IMR-90 (cell line): ENCODE measurements at places on chromosomes 7 and 10.

DNA sequence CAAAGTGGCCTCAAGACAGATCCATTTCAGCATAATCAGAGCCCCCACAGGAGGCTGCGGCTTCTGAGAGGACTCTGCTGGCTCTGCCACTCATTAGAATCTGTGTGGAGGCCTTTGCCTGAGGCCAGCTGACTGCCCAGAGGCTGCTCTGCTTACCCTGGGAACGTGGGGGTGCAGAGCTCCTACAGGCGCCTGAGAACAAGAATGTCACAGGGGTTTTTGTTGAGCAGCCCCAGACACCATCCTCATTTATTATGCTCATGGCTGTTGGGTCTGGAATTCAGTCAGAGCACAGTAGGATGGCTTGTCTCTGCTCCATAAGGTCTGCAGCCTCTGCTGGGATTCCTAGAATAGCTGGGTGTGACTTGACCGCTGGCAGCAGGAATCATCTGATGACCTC, 101.8 kb upstream of the GDF10 start:
- H3K4me1 ChIP-seq: no peaks in the 10 kb centered on the region
- H3K36me3 ChIP-seq: no peaks in the 10 kb centered on the region

DNA sequence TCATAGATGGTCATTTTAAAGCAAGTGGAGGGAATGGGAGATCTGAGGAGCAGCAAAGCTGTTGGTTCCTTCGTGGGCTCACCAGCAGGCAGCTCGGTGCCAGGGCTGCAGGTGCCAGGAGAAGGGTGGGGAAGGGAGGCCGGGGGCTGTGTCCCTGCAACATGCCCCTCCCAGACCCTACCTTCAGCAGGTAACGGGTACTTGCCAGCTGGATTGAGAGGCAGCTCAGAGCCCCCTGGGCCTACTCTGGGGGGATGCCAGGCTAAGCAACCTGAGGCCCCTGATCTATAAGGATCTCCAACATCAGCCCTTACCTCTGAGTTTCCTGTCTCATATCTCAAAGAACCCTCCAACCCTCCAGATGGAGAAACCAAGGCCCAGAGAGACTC, 173.3 kb downstream of the NEURL1 start:
- H3K4me3 ChIP-seq: no peak overlapping the region
- no peak overlapping the region for H3K27ac ChIP-seq
- peaks cover 6% of the 10 kb centered on the region; the same call in 1 of the 2 replicates for H3K36me3 ChIP-seq
- peaks cover 26% of the 10 kb centered on the region for H3K4me1 ChIP-seq
- DNase-seq: no peak
- no peaks in the 10 kb centered on the region for H3K27me3 ChIP-seq

DNA sequence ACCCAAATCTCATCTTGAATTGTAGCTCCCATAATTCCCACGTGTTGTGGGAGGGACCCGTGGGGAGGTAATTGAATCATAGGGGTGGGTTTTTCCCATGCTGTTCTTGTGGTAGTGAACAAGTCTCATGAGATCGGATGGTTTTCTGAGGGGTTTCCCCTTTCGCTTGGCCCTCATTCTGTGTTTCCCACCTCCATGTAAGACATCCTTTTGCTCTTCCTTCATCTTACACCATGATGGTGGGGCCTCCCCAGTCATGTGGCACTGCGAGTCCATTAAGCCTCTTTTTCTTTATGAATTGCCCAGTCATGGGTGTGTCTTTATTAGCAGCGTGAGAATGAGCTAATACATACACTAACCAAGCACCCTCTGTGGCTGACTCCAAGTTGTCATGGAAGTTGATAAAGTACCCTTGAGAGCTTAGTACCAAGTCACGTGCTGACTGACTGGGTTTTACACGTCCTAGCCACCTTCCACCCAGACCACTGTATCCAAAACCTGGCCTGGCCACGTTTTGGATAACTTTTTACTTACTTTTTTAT, 614.4 kb downstream of the SDK1 start:
- H3K4me3 ChIP-seq: no peak overlapping the region
- H3K27ac ChIP-seq: no peak overlapping the region
- no peak for DNase-seq
- H3K4me1 ChIP-seq: peaks cover 3% of the 10 kb centered on the region; the same call in 1 of the 2 replicates

DNA sequence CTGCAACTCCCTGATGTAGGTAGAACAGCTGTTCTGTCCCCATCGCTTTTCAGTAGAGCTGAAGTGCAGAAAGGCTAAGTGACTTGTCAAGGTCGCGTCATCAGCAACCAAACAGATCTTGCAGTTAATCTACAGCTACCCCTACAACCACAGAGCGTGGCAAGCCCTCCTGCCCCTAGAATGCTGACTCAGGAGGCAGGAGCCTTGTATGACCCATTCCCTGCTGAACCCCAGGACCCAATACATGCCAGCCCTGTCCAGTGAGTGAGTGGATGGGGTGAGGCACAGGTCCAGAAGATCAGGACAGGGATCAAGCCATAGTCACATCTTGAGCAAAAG, 26.6 kb upstream of the GJD4 start:
- H3K4me3 ChIP-seq: no peak overlapping the region
- H3K36me3 ChIP-seq: peaks cover 2% of the 10 kb centered on the region; the same call in 1 of the 2 replicates
- H3K4me1 ChIP-seq: peaks cover 9% of the 10 kb centered on the region
- H3K27me3 ChIP-seq: peaks cover 9% of the 10 kb centered on the region

DNA sequence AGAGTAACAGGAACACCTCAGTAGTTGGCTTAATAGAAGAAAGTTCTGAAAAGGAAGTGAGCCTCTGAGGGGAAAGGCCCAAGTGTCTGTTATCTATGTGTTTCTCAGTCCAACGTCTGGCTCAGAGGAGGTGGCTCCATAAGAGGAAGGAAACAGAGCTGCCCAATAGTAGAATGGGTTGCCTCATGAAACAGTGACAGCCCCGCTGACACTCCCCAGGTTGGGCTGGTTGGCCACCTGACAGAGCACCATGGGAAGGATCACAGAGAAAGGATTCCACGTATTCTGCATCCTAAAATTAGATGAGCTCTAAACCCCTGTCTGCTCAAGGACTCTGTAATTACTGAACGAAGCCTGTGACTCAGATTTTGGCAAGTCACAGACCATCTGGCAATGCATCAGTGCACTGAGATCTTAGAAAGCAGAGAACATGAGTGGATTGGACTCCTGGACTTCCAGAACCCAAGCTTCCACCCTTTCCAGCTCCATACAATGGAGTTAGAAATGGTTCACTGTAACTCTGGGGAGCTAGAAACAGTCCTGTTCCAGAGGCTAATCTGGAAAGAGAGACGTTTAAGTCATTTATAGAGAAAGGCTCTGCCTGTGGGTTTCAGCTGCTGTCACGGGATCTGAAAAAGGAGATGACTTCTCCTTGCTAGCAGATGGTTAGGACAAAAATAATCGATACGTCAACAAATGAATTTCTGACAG, 2.9 kb downstream of the PKD2L1 start:
- H3K4me3 ChIP-seq: no peak overlapping the region
- no peaks in the 10 kb centered on the region for H3K36me3 ChIP-seq
- peaks cover 45% of the 10 kb centered on the region for H3K27me3 ChIP-seq
- DNase-seq: peak; percentile 10
- no peaks in the 10 kb centered on the region for H3K4me1 ChIP-seq

GRCh38 chr10:48833674-48834073, 106.0 kb downstream of the LRRC18 start:
- no peak for DNase-seq
- no peak overlapping the region for H3K27ac ChIP-seq
- no peak overlapping the region for H3K4me3 ChIP-seq
- peaks cover 4% of the 10 kb centered on the region; the same call in 1 of the 2 replicates for H3K27me3 ChIP-seq
- H3K4me1 ChIP-seq: no peaks in the 10 kb centered on the region

GRCh38 chr7:24917510-24918239, 62.3 kb downstream of the OSBPL3 start:
- peaks cover 21% of the 10 kb centered on the region for H3K4me1 ChIP-seq
- peak; percentile 90 for DNase-seq
- no peak overlapping the region for H3K27ac ChIP-seq
- H3K4me3 ChIP-seq: no peak overlapping the region

DNA sequence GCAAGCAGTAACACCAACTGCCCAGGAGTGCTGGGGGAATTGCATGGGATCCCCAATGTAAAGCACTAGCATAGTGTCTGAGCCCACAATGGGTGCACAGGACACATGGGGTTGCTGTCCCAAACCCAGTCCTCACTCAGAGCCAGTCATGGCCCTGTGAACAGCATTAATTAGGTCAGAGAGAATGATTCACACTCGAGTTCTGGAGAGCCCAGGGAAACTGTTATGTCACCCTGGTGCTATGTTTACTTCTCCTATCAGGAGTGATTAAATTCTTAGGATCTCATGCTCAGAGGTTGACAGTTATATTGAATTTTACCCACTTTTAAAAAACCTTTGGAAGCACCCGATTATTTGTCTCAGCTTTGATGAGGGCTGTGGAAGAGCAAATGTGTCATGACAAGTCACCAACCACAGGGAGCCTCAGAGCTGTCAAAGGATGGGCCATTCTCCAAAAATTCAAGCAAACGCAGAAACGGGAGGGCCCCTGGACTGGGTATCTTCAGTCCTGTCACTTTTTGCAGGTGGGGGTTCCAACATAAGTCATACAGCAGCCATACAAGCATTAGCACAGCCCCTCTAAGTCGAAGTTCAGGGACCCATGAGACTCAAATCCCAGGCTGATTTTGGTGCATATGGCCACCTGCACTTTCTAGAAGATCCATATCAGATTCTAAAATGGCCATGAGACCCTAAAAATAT, 1.3 kb upstream of the RASSF4 start:
- H3K27ac ChIP-seq: no peak overlapping the region
- peaks cover 11% of the 10 kb centered on the region for H3K4me1 ChIP-seq
- peak; percentile 70 for DNase-seq

- DNase-seq: no peak
- H3K27ac ChIP-seq: no peak overlapping the region
- no peaks in the 10 kb centered on the region for H3K4me1 ChIP-seq
- no peaks in the 10 kb centered on the region for H3K36me3 ChIP-seq
- no peaks in the 10 kb centered on the region for H3K27me3 ChIP-seq
Observed at GRCh38 chr10:114491419-114491818, 87.1 kb upstream of the AFAP1L2 start.

GRCh38 chr7:25297278-25297677, 69.0 kb upstream of the NPVF start:
- no peak overlapping the region for H3K27ac ChIP-seq
- no peak for DNase-seq
- no peak overlapping the region for H3K4me3 ChIP-seq
- H3K4me1 ChIP-seq: no peaks in the 10 kb centered on the region
- no peaks in the 10 kb centered on the region for H3K36me3 ChIP-seq

DNA sequence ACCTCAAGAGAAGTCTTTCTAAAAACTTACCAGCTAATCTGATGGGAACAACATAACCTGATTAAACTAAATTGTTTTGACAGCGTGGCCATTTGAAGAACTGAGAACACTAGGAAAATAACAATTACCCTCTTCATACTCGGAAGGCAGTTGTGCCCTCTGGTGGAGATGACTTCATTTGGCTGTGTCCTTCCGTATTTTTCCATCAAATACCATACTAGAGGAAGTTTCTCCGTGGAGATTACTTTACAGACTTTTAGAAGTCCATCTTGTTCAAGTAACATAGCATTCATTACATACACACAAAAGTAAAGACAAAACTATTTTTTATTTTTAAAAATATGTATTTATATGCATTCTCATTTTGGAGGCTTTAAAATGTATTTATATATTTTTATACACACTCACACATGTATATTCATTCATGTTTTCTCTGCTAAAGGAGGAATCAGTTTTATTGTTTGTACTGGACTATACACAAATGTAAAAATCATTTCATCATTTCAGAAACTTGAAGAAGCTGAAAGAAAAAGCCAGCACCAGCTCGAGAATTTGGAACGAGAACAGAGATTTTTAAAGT, 25.2 kb downstream of the SMNDC1 start:
- H3K36me3 ChIP-seq: peaks cover 2% of the 10 kb centered on the region; the same call in 1 of the 2 replicates
- H3K4me3 ChIP-seq: no peak overlapping the region
- no peaks in the 10 kb centered on the region for H3K27me3 ChIP-seq
- H3K27ac ChIP-seq: no peak overlapping the region
- DNase-seq: peak; percentile 71
- peaks cover 1% of the 10 kb centered on the region; the same call in 1 of the 2 replicates for H3K4me1 ChIP-seq
